ENCODE measurements at places on chromosomes 2 and 18. TPM values are rescaled to one million over a fixed set of nuclear protein-coding genes. Genes with fewer than 3 reads are reported as not detected.

- no peak for DNase-seq
- no peaks in the 10 kb centered on the region for H3K36me3 ChIP-seq
- H3K27me3 ChIP-seq, result no peaks in the 10 kb centered on the region
- no peaks in the 10 kb centered on the region for H3K4me1 ChIP-seq
Measured at GRCh38 chr2:1544478-1545069, 131.3 kb downstream of the TPO start.

GRCh38 chr2:240522406-240522805 is 35.4 kb downstream of the ANKMY1 start:
- no peak for DNase-seq
- no peak overlapping the region for H3K4me3 ChIP-seq

The FRZB gene
- 11.8 TPM for total RNA-seq

The GRB14 gene
- 6.5 TPM for total RNA-seq

The SCG2 gene
- total RNA-seq, result not detected
